DND-41 (cell line): ENCODE measurements at places on chromosomes 5 and 9.

- no peak for DNase-seq
These were observed 219.2 kb downstream of the TRPM3 start for GRCh38 chr9:70902171-70902570.

GRCh38 chr5:76638479-76638878, 15.3 kb upstream of the F2RL2 start:
- DNase-seq = no peak

GRCh38 chr5:120055858-120056257, 408.2 kb upstream of the PRR16 start:
- no peak for DNase-seq

GRCh38 chr5:131913603-131914002, 31.9 kb downstream of the MEIKIN start:
- no peak for DNase-seq
